ENCODE measurements at places on chromosomes 6 and 20. TPM values are rescaled to one million over a fixed set of nuclear protein-coding genes. Genes with fewer than 3 reads are reported as not detected.

- peaks cover 50% of the 10 kb centered on the region for H3K4me1 ChIP-seq
- H3K27me3 ChIP-seq: no peaks in the 10 kb centered on the region
- DNase-seq: peak; percentile 34
- H3K27ac ChIP-seq: peak within 1 kb of the TSS; percentile 90
- H3K36me3 ChIP-seq: no peaks in the 10 kb centered on the region
Measured at GRCh38 chr20:6053776-6054688, at the start of gene LRRN4. LRRN4 (minus strand) TSS chr20:6054060; CDS start chr20:6052799, 1,261 bp downstream.

The NUDT3 gene
- total RNA-seq: 22.1 TPM

The CTCFL gene
- total RNA-seq: not detected

GRCh38 chr6:90440586-90441283, 144.1 kb upstream of the BACH2 start:
- no peak for DNase-seq
- H3K4me1 ChIP-seq: no peaks in the 10 kb centered on the region
- no peaks in the 10 kb centered on the region for H3K36me3 ChIP-seq
- H3K27ac ChIP-seq: no peak overlapping the region

DNA sequence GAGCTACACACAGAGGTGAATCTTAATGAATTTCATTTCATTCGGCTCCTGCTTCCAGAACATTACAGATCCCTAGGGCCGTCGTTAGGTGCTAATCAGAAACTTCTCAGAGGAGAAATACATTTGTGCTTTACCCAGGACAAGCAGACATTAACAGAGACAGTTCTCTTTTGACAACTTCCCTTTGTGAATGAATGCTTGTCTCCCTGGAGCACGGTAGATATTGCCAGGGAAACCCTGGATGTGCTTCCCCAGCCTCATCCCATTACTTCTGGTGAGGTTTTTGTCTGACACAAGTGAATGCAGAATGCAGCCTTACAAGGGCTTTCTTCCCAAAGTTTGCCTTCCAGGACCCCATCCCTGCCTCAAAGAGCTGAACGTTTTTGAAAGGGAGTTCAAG, 105.4 kb downstream of the SYNDIG1 start:
- no peaks in the 10 kb centered on the region for H3K27me3 ChIP-seq
- H3K27ac ChIP-seq: no peak overlapping the region
- DNase-seq: no peak
- no peaks in the 10 kb centered on the region for H3K36me3 ChIP-seq
- no peak overlapping the region for H3K4me3 ChIP-seq
- H3K4me1 ChIP-seq: no peaks in the 10 kb centered on the region

GRCh38 chr20:49356676-49357075, 78.8 kb upstream of the ZNFX1 start:
- no peaks in the 10 kb centered on the region for H3K36me3 ChIP-seq
- no peak overlapping the region for H3K27ac ChIP-seq
- DNase-seq: peak; percentile 25
- no peak overlapping the region for H3K4me3 ChIP-seq
- H3K27me3 ChIP-seq: no peaks in the 10 kb centered on the region

The ZNFX1 gene
- 17.4 TPM for total RNA-seq

The TRIM15 gene
- total RNA-seq: not detected

DNA sequence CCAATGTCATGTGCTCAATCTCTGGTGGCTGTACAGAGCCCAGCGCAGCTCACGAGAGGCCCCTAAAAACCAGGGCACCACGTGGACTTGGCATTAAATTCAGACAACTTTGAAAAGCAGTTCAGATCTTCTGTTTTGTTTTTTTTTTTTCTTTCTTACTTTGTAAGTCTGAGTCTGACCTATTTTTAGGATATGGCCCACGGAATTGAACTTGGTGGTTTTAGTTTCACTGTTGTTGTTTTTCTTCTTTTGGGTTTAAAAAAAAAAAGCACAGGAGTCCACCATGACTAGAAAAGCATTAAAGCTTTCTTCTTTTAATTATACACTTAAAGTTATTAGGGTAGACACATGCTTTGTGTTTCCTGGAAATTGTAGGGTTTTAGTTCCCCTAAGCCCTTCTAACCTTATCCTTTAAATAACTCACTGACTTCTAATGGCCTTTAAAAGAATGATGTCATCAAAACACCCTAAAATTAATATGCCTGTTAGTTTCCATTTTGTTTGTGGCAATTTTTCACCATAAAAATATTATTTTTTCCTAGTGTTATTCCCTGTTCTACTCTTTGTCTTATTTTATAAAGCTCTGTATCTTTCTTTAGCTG, 48.5 kb upstream of the CCN2 start:
- H3K27ac ChIP-seq: no peak overlapping the region
- no peaks in the 10 kb centered on the region for H3K27me3 ChIP-seq
- H3K4me3 ChIP-seq: no peak overlapping the region
- H3K4me1 ChIP-seq: no peaks in the 10 kb centered on the region
- DNase-seq: no peak

DNA sequence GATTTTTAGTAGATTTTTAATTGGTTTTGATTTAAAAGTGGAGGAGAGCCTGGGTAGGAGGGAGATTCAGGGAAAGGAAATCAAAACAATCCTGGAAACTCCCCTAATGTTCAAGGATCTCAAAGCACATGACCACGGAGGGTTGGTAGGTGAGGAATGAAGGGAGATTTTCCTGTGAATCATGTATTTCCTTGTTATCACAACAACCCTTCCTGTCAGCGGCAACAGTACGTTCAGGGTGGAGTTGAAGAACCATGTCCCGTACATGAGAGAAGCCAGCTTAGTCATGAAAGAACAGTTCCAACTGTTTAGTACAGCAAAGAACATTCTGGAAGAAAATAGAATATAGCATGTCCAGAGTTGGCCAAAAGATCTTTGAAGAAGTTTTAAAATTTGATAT, 79.4 kb upstream of the SCAF8 start:
- H3K27ac ChIP-seq: no peak overlapping the region
- H3K4me3 ChIP-seq: no peak overlapping the region
- H3K27me3 ChIP-seq: no peaks in the 10 kb centered on the region
- no peaks in the 10 kb centered on the region for H3K36me3 ChIP-seq
- peaks cover 23% of the 10 kb centered on the region for H3K4me1 ChIP-seq
- no peak for DNase-seq

DNA sequence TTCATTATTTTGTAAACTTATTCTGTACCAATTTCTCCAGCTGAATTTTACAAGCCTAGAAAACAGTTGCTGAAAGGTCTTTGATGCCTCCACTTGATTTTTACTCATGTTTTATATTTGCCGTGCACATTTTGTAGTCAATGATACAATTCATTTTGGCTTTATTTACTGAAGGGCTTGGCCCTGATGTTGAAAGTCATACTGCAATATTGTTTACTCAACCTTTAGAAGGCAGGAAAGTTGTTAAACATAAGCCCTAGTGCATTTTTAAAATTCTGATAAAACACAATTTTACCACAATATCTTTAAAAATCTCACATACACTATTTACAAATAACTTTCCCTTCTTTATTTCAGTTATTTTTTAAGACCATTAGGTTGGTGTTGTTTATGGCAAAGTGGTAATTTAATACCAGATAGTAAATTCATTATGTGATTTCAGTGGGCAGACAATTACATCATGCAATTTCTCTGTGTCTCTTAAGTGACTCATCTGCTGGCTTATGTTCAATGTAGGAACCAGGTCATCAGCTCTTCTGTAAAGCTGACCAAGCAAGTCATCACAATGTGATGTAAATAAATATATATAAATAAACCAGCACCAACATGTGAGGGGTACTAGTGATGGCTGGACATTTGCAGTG, 121.1 kb upstream of the SLC35B3 start:
- no peaks in the 10 kb centered on the region for H3K36me3 ChIP-seq
- no peak overlapping the region for H3K27ac ChIP-seq
- DNase-seq: no peak
- H3K4me1 ChIP-seq: peaks cover 7% of the 10 kb centered on the region
- no peaks in the 10 kb centered on the region for H3K27me3 ChIP-seq

The STX16 gene
- total RNA-seq: 55.0 TPM

The IL20RA gene
- total RNA-seq: 23.7 TPM

- no peak for DNase-seq
- no peaks in the 10 kb centered on the region for H3K27me3 ChIP-seq
- no peaks in the 10 kb centered on the region for H3K36me3 ChIP-seq
- H3K4me1 ChIP-seq: peaks cover 50% of the 10 kb centered on the region
Measured at GRCh38 chr20:49712118-49712517, 1.6 kb downstream of the B4GALT5 start.

DNA sequence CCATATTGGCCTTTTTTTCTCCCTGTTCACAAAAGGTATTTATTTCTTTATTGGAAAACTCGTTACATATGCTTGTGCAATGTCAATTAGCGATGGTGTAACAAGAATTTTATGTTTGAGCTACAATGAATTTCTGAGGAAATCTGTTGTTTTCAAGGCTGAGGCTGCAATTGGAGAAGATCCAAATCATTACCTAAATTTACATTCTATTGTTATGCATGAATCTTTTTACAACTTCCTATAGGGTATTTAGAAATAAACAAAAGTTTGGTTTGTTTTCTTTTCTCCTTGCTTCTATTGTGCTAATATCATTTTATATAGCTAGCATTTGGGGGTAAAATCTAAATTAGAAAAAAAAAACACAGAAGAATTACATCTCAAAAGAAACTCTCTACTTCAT, 34.7 kb upstream of the NKAIN2 start:
- no peak overlapping the region for H3K4me3 ChIP-seq
- H3K27me3 ChIP-seq: no peaks in the 10 kb centered on the region
- no peak overlapping the region for H3K27ac ChIP-seq
- H3K4me1 ChIP-seq: no peaks in the 10 kb centered on the region
- DNase-seq: no peak

The SLC35B2 gene
- 31.1 TPM for total RNA-seq

The GPR6 gene
- total RNA-seq: not detected

DNA sequence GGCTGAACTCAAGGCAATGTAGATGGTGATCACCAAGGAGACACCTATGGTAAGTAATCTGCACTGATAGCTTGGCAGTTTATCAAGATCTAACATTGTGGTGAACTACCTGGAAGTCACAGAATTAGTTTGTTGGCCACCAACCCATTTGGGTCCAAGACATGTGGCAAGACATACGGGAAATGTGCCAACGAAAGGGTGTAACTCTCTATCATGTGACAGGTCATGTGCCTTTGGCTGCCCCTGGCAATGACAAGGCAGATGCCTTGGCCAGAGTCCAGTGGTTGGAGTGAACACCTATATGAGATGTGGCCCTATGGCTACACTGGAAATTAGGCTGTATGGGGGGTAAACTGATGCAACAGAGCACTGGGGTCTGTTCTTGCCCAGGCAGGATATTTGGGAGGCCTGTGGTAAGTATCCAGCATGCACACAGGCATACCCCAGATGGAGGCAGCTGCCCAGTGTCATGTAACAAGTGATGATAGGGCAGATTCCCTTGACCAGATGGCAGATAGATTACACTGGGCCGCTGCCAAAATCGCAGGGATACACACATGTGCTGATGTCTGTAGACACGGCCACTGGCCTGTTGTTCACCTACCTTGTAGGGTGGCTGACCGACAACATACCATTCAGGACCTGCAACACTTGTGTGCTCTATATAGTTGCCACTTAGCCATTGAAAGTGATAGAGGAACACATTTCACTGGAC, 35.5 kb upstream of the HSF2 start:
- no peaks in the 10 kb centered on the region for H3K27me3 ChIP-seq
- H3K36me3 ChIP-seq: no peaks in the 10 kb centered on the region
- no peaks in the 10 kb centered on the region for H3K4me1 ChIP-seq
- H3K4me3 ChIP-seq: no peak overlapping the region

DNA sequence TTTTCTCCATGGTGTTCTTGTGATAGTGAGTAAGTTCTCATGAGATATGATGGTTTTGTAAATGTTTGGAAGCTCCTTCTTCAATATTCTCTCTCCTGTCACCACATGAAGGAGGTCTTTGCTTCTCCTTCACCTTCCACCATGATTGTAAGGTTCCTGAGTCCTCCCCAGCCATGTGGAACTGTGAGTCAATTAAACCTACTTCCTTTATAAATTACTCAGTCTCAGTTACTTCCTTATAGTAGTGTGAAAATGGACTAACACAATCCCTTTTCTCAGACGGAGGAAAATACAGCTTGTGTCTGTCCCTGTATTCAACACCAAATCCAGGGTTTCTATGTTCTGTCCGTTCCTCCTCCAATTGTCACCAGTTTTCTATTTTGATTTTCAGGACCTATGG, 181.0 kb downstream of the ALDH8A1 start:
- H3K4me1 ChIP-seq: no peaks in the 10 kb centered on the region
- H3K27ac ChIP-seq: no peak overlapping the region
- no peak overlapping the region for H3K4me3 ChIP-seq

DNA sequence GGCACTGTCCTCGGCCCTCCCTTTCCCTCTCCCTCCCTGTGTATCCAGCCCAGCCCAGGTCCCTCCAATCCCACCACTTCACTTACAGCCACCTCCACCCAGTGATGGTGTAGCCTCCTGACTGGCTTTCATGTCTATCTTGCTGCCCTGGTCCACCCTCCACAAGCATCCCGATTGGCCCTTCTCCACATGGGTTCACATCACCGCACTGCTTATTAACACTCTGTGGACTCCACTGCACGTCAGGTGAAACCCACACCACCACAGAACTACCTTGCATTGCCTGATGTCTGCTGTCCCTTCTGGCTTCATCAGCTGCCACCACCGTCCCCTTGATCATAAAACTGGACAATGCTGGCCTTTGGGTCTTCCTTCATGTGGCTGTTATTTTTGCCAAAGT, 220.4 kb upstream of the ARID1B start:
- H3K4me1 ChIP-seq: no peaks in the 10 kb centered on the region
- no peaks in the 10 kb centered on the region for H3K36me3 ChIP-seq
- H3K27me3 ChIP-seq: no peaks in the 10 kb centered on the region
- no peak for DNase-seq
- H3K27ac ChIP-seq: peak overlapping the region; percentile 30

DNA sequence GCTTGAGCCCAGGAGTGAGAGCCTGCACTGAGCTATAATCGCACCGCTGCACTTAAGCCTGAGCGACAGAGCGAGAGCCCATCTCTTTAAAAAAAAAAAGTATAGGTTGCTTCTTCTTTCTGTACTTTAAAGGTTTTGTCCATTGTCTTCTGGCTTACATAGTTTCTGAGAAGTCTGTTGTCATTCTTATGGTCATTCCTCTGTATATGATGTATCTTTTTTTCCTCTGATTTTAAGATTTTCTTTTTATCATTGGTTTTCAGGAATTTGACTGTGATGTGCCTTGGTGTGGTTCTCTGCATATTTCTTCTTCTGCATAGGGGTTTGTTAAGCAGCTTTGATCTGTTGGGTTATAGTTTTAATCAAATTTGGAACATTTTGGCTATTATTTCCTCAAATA, 29.1 kb downstream of the QRSL1 start:
- no peaks in the 10 kb centered on the region for H3K4me1 ChIP-seq
- H3K27ac ChIP-seq: no peak overlapping the region
- H3K27me3 ChIP-seq: no peaks in the 10 kb centered on the region
